Activated T-helper 9 cell treated with anti-CD3 and anti-CD28 coated beads, Interleukin-2, amount 50 U/mL, for 16 hours (primary cell): ENCODE measurements at places on chromosomes 16 and 17.

DNA sequence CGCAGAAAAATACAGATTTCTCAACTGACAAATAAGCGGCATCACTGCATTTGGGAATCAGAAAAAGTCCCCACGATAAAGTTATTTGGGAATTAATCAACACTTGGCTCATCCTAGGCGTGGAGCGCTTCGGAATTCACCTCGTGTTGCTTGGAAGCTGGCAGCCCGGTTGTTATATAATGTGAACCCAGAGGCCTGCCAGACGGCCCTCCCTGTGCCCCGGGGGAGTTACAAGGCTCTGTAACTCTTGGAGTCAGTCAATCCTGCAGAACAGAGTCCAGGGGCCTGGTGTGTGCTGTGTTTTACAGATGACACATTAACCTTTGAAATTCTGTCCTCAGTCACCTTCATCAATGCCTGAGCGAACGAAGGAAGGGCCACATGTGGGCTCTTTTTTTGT is 111.1 kb downstream of the PITPNC1 start:
- no peak for DNase-seq

- no peak for DNase-seq
Measured at GRCh38 chr16:84463221-84463620, 41.2 kb downstream of the MEAK7 start.

- DNase-seq = no peak
Measured at GRCh38 chr16:86762095-86762494, 183.7 kb downstream of the FOXL1 start.

DNA sequence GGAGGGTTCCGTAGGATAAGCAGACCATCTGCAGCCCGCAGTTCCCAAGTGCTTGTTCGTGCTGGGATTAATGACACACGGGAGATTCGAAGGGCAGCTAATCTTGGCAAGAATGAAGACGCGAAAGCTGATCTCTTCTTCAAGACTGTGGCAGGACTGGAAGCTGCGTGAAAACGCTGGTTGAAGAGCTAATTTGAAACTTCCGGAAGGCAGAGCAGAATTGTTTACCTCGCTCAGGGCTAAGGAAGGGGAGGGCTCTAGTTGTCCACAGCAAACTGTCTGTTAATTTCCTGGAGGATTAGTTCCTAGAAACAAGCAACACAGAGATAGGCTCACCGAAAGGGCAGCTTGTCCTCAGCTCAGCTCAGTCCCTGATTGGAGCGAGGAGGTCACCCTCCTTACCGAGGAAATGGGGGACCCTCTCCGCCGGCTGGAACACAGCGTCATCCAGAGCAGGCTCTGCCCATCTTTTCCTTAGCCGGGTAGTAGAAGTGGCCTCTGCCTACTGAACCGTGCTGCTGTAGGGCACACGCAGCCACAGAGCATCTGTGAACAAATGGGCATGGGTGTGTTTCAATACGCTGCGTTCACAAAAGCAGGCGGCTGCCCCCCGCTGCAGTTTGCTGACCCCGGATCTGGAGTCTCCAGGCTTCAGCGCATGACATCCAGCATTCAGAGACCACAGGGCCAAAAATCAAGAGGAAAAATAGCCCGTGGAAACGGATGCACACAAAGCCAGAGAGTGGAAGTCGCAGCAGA is 16.7 kb upstream of the BAIAP2 start:
- DNase-seq = no peak

DNA sequence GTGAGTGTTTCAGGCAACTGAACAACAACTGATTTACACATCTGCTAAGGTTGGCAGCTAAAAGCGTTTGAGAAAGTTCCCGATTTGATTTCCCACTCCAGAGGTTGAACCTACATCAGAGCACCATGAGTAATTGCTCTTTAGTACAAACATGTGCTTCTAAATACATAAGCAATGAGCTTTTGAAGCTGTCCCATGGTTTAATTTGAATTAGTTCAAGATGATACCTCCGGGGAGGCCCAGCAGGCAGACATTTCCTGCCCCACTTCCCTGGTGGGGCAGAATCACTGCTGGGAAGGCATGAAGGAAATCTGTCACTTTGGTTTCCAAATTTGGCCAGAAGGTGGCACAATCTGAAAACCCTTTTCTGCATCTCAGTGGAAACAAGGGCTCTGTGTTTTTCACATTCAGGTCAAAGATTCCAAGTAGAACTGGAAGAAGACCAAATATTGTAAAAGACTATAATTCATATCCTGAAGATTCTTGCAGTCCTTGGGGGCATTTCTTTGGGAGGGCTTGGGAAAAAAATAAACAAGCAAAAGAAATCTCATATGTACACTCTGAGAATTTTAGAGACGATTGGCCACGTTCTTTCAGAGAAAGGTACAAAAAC is 176.2 kb upstream of the FAM20A start:
- DNase-seq = no peak

DNA sequence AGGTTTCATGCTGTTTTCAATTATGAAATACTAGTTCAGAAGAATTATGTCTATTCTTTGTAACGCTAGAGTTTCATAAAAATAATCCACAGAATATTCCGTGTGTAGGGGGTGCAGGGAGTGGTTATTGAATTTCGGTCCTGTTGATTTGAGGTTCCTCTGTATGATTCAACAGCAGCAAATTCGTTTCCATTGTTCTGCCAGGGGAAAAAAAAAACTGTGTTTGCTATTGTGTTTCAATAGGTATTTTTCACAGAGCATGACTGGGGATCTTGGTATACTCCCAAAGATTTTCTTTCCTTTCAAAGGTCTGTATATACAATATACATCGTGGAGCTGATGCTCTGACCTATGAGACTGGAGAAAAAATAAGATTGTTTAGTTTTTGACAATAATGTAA is 15.8 kb downstream of the SHISA9 start:
- DNase-seq = no peak

DNA sequence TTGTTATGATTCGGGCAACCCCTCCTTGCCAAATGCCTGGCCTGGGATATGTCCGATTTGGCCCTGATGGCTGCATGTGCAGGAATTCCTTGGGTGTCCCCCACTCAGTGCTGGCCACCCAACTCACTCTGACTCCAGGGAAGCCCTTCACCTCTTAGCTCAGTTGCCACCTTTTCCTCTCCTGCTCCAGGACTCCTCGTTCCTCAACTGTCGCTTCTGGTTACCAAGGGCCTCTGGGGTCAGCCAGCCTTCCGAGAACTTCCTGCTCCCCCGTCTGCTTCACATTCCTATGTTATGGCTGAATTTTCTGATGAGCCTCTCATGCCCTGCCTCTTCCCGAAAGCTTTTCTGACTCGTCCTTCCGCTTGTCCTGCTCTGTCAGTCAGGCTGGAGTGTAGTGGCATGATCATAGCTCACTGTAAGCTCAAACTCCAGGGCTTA is 63.5 kb downstream of the SPACA3 start:
- DNase-seq = no peak

DNA sequence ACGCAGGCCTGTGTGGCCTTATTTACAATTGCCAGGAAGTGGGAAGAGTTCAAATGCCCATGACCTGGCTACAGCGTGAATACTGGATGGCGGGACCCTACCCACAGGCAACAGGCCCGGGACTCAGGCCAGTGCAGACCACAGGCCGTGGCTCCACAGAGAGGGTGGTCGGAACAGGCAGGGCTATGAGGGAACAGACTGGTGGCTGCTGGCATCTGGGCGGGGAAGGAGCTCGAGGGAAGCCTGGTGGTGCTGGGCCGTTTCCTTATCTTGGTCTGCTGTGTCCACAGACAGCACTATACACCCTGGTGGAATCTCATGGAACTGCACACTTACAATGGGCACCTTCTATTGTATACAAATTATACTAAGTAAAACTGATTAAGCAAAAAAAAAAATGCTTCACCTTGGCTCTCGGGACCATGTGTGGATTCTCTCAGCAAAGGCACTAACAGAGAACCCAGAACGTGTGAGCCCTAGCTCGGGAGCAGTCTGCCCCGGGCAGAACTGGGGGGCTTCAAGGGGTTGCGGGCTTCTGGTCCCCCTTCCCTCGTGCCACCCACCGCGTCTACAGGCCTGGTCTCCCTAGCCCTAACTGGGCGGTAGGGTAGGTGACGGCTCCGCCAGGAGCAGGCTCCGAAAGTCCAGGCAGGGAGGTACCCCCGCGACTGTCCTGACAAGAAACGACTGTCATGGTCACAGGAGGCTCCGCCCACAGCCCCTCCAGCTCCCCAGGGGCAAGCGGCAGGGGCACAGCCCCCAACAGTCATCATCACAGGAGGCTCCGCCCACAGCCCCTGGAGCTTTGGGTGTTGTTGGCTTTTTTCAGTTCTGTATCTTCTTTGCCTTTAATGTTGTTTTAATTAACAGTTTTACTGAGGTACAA is 21.8 kb downstream of the CEP131 start:
- DNase-seq = no peak

- DNase-seq = no peak
Measured at GRCh38 chr17:38535886-38536285, 69.9 kb downstream of the SRCIN1 start.

DNA sequence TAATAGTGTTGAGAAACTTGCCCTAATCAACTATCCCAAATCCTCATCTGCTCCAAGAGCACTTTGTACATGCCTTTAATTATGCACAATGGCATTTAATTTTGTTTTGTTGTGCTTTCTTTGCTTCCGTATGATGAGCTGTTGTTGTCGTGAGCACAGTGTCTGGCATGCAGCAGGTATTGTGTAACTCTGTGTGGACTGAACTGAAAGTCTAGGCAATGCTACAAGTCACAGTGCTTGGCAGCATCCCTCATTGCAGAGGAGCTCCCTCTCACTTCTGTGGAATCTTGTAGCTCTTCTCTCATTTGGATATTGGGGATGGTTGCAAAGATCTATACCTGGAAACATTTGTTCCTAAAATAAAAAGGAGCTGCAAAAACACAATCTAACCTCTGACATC is 502.2 kb upstream of the CA10 start:
- no peak for DNase-seq

GRCh38 chr17:69451416-69452394 is 37.2 kb downstream of the MAP2K6 start:
- DNase-seq = no peak

GRCh38 chr17:62807812-62808575 is at the start of gene MARCHF10:
Gene MARCHF10, minus strand, starts transcription at chr17:62808314. Its CDS starts 6,579 bp downstream, at chr17:62801735.
- peak; percentile 8 for DNase-seq

GRCh38 chr17:5234645-5235576 is at the start of gene SCIMP:
Gene SCIMP, minus strand, starts transcription at chr17:5234860. Its CDS starts 105 bp downstream, at chr17:5234755.
- DNase-seq = no peak

DNA sequence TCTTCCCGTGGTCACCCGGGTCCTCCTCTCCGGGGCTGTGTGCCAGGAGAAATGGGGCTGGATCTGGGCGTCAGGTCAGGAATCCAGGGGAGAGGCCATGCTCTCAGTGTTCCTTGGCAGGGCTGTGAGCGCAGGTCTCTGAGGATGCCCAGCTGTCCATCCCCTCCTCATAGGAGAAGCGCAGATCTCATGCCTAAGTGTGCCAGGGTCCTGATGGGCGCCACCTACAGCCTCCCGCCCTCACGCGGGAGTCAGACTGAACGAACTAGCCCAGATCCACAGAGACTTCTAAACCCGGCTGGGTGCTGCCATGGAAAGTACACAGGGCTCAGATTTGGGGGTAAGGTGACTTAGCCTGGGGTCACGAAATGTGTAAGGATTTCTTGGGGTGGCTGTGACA is 24.3 kb downstream of the MGRN1 start:
- DNase-seq = no peak

DNA sequence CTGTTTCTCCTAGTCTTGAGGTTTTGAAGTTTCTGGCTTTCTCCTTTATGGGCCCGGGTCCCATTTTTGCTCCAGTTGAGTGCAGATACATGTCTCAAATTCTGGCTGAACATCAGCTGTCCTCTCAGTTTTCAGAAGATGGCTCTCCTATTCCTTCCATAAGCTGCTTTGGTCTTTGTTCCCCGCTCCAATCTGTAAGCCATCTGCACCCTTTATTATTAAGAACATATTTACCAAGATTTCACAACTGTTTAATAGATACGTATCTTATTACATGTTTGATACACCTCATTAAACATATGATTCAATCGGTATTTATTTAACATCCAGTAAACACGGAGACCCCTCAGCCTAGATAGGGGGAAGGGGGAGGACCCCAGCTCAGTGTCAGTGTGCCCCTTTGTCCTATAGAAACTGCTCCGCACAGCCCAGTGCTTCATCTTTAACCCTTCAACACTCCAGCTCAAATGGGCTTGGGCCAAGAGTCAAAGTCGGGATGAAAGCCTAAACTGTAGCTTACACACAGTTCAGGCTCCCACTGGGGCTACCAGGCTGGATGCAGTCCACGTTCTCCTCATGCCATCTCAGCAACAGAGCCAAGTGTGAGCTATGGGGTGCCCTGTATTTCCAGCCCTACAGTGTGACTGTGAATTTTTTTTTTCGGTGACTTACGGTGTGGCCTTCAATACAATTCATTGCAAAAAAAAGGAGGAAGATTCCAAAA is 166.0 kb upstream of the ZFHX3 start:
- no peak for DNase-seq

DNA sequence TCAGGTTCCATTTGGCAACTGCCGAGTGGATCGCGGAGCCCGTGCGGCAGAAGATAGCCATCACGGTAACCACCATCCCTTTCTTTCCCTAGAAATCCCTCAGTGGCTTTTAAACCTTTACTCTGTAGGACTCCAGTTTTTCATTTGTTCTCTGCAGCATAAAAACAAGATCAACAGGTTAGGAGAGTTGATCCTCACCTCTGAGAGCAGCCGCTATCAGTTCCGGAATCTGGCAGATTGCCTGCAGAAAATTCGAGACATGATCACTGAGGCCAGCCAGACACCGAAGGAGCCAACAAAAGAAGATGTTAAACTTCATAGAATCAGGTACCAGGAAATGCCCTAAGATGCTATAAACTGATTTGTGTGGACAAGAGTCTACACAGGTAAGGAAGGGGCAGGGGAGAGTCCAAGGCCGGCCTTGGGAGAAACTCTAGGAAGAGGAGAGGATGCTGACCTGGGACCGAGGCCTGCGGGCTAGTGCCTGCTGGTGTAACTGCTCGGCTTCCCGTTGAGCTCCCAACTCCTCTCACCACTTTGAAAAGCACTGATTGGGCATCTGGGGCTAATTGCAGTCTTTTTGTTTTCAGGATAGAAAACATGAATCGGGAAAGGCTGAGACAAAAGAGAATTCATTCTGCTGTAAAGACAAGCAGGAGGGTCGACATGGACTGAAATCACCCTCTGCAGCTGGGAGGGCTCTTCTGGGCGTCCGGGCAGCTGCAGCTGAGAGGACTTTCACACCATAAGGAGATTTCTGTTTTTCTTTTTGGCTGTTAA is 8.1 kb downstream of the MRPL58 start:
- DNase-seq = no peak

- DNase-seq = no peak
Measured at GRCh38 chr16:29842732-29843346, 20.2 kb downstream of the CDIPT start.

DNA sequence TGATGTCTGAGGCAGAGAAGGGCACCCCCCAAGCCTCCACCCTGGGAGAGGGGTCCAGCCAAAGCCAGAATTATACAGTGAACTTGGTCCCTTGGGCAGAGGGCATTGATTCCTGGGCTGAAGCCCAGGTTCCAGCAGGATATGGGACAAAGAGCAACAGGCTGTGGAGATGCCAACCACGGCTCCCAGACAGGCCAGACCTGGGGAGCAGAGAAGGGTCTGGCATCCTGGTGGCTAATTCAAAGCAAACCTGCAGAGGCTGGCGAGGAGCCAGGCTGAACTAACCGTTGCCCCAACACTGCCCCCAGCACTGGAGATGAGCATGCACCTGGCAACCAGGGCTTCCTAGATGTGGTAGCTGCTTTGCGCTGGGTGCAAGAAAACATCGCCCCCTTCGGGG is 3.0 kb downstream of the CES3 start:
- no peak for DNase-seq
